T-cell (primary cell): ENCODE measurements at places on chromosomes 3 and 15.
A peak's percentile ranks its signal among the peaks of the same experiment; 100 is the strongest.

DNA sequence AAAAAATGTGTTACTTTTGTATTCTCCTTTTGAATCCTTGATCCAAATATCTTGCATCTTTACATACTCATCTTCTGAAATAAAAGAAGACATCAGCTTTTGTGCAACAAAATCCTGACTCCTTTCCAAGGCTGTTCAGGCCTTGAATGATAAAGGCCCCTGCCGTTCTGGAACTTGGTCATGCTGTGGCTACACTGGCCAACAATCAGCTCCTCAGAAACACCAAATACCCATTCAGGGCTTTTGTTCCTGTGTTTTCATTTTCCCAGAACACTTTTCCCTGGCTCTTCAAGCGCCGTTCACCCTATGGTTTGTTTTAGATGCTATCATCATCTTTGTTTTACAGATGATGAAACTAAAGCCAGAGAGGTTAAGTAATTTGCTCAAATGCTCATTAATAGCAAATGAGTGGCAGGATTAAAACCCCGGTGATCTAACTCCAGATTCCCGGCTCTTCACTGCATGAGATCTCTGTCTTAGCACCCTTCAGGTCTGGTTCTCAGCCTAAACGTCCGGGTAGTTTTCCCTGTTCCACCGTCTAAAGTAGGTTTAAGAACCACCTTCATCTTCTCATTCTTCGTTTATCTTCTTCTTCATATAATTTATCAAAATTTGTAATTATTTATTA is 58.3 kb downstream of the EPHA3 start:
- DNase-seq: no peak

- peak; percentile 51 for DNase-seq
Measured at GRCh38 chr15:88664151-88664778, 25.4 kb downstream of the ISG20 start.

DNA sequence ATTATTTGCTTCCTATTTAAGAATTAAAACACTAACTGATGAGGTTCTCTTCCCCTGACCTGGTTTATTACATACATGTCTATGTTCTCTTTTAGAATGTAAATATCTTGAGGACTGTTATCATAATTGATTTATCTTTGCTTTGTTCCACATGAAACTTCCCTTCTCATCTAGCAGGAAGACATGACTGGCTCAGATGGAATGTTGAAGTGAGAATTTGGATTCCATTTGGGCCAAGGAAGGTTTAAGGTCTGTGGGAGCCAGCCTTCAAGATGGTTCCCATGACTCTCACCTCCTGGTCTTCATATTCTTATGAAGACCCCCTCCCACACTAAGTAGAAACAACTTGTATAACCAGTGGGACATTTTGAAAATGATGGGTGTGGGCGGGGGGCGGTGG is 222.2 kb upstream of the GADL1 start:
- DNase-seq: no peak

DNA sequence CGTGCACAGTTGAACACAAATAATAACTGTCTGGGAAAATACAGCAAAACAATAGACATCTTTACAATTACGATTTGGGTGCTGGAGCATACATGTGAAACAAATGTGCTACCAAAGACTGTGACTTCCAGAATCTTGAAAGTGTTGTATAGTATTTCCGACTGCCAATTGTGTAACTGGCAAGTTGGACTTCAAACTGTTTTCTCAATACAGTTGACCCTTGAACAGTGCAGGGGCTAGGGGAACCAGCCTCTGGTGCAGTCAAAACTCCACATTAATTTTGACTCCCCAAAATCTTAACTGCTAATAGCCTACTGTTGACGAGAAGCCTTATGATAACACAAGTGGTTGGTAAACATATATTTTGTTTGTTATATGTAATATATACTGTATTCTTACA is 904.2 kb downstream of the EPHA3 start:
- DNase-seq: no peak

GRCh38 chr3:98020412-98020811 is 14.7 kb downstream of the GABRR3 start:
- DNase-seq: no peak

GRCh38 chr15:91528801-91529200 is 324.7 kb upstream of the SLCO3A1 start:
- no peak for DNase-seq

- no peak for DNase-seq
Measured at GRCh38 chr15:33194237-33194636, 277 bp downstream of the FMN1 start.

DNA sequence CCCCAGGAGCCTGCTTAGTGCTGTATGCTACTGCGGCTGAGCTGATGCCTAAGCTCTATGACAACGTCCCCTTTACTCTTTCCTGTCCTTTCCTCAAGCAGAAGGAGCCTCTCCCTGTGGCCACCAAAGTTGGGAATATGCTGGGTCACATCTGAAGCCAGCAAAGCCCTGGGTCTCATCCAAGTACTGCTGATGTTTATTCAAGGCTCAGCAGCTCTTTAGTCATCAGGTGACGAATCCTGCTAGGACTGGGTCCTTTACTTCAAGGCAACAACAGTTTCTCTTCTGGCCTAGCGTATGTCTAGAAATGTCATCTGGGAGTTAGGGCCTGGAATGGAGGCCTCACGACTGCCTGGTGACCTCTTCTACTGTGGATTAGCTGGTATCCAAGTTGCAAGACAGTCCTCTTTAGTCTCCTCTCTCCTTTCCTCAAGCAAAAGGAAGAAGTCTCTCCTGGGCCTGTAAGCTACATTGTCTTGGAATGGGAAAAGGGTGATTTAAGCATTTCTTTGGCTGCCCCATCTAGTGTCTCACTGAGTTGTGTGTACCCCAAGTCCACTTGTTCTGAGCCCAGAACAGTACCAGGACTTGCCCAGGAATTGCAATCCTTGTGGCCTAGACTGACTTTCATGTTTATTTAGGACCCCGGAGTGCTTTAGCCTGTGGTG is 63.9 kb downstream of the TNFAIP8L3 start:
- no peak for DNase-seq

GRCh38 chr3:16480861-16481545 is 32.5 kb downstream of the RFTN1 start:
- peak; percentile 15 for DNase-seq

DNA sequence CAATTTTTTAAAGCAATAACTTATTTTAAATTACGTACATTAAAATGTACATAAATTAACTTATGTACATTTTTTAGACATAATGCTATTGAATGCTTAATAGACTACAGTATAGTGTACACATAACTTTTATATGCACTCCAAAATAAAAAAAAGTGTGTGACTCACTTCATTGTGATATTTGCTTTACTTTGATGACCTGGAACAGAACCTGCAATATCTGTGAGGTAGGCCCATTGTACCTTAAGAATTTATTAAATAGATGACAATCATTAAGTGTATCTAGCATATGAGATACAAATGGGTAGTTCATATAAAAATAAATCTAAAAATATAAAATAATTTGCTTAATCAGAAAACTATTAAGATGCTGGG is 276.7 kb downstream of the NFKBIZ start:
- no peak for DNase-seq

DNA sequence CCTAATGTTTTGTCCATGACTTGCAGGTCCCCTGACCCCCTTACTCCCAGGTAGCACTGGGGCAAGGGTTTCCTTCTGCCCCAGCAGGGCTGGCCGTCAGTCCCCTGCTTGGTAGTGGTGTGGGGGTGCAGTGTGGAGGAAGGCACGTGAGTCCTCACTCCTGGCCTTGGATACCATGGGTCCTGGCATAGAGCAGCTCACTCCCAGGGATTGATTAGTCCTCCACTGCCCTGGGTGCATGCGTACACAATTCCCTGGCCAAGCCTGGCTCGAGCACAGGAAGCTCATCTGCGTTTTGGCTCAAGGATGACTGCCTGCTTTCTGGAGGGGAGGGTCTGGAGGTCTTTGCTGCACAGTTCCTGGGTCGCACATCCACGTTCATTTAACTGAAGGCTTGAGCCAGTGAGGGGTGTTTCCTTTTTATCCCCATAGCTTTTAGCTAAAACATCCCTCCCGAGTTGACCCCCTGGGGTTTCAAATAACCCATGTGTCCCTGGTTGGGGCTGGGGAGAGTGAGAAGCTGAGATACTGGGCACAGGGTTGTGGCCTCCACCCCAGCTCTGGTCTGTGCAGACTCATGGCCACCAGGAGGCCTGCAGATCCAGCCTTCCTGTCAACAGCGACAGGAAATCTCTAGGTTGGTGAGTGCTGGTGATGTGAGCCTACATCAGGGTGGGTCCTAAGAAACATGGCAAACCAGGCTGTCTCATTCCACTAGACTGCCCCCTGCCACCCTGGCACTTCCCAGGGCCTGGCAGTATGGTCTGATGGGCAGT is 11.5 kb downstream of the HEMK1 start:
- peak; percentile 24 for DNase-seq

- DNase-seq: no peak
Measured at GRCh38 chr3:168514252-168514651, 418.5 kb upstream of the GOLIM4 start.

GRCh38 chr3:104428337-104428925 is 938.3 kb upstream of the ALCAM start:
- no peak for DNase-seq

- no peak for DNase-seq
Measured at GRCh38 chr3:127772273-127772672, 50.0 kb downstream of the MGLL start.

- DNase-seq: no peak
Measured at GRCh38 chr3:141081141-141081795, 30.1 kb downstream of the SPSB4 start.

GRCh38 chr3:153624310-153625030 is 462.4 kb downstream of the RAP2B start:
- peak; percentile 43 for DNase-seq

- no peak for DNase-seq
Measured at GRCh38 chr15:88479169-88479568, 11.7 kb downstream of the MRPS11 start.

- DNase-seq: no peak
Measured at GRCh38 chr15:75091814-75092213, 68.4 kb downstream of the PPCDC start.

GRCh38 chr15:27746401-27746955 is 352.6 kb downstream of the OCA2 start:
- no peak for DNase-seq

DNA sequence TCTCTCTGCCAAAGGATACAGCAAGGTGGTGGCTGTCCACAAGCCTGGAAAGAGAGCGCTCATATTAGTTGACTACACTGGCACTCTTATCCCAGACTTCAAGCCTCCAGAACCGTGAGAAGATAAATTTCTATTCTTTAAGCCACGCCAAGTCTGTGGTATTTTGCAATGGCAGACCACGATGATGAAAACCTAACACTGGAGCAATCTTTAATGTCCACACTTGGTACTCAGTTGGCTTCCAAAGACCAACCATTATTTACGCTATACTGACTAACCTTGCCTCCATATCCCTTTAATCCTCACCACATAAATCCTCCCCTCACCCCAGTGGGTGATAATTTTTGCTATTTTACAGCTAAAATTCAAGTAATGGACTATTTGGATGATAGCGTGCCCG is 16.9 kb upstream of the LACTB start:
- no peak for DNase-seq

DNA sequence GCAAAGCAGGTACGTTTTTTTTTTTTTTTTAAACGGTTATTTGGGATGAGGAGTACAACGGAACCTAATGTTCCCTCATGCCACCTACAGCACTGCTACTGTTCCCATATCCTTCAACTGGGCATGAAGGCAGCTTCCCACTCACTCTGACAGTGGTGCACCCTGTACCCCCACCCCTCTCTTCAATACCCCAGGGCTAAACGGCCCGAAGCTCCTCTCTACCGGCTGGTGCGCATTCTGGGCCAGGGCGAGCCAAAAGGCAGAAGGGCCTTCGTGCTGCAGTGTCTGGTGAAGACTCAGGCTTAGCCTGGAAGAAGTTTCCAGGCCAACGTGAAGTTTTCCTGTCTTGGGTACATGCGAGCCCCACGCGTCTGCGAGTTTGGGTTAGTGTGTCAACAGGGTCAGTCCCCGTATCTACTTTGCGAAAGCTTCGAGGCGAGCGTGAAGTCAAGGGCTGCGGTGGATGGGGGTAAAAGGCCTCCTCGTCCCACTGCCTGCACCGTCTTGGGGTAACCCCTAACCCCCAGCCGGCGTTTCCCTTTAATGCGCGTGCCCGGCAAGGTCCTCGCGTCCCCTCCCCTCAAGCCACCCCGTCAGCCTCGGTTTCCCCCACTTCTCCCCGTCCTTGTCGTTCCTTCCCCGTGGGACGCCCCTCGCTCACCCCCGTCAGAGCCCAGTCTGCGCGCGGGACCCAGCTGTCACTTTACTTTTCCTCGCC is 765 bp upstream of the UBE2E2 start:
- no peak for DNase-seq

GRCh38 chr3:160856450-160856849 is 100.4 kb downstream of the PPM1L start:
- DNase-seq: no peak

- DNase-seq: no peak
Measured at GRCh38 chr3:127101411-127102187, 91.3 kb upstream of the PRR23E start.

- DNase-seq: no peak
Measured at GRCh38 chr3:31508452-31509146, 24.1 kb upstream of the STT3B start.

- DNase-seq: no peak
Measured at GRCh38 chr3:5260992-5261501, 73.5 kb downstream of the EDEM1 start.

GRCh38 chr3:147758771-147759170 is 349.6 kb downstream of the ZIC1 start:
- DNase-seq: no peak

DNA sequence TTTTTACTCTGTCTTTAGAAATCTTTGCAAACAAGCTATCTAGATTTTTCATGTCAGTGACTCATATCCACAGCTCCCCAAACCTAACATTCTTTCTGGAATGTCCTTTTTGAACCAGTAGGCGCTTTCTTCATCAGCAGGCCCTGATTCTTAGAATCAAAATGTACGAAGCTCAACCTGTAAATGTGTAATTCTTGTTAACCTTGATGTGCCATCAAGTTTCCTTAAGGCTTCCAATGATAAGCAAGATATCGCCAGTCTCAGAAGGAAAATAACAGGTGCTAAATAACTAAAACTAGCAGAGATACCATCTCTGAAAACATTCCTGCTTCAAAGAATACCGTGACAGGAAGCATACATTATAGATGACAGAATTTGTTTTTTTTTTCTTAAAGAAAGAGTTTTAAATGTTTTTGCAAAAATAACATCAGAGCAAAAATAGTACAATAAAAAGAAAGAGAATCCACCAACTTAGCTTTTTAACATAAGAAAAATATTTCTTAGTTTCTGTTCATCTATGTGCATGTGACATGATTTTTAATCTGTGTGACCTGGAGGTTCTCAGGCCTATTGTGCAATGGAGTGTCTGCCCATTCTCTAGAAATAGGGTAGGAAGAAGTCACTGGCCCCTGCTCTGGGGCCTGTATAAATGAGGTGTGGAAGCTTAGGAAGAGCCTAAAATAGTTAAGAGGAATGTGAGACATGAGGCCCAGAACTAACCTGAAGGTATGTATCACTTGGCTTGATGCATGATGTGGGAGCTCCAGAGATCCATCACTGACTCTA is 14.7 kb upstream of the SECISBP2L start:
- no peak for DNase-seq
